Kidney (tissue), 22 donors: ENCODE measurements at places on chromosomes 6 and 20. TPM values are rescaled to one million over a fixed set of nuclear protein-coding genes. Genes with fewer than 3 reads are reported as not detected.
A peak's percentile ranks its signal among the peaks of the same experiment; 100 is the strongest.

DNA sequence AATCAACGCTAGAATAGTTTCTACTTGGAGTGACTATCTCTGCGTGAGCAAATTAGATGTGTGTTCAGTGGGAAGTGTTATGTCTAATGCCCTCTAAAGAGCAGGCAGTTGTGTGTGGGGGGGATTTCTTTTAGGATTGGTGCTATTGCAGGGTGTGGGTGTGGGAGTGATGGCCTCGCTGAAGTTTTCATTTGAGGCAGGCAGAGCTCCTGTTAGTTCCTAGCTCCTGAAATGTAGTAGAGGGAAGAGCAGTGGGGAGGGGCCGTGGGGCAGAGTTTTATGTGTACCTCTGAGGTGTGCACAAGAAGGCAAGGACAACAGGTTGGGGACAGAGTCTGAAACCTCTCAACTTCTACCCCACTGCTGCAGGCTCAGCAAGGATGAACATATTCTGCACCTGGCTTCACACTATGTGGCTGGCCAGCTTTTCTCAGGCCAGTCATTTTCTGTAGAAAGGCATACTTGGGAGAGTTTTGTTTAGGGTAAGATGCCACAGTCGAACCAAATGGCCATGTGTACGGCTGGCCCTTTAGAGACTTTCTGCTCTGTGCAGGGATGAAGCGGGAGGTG is 229.2 kb upstream of the SUPT3H start:
- DNase-seq: no peak

DNA sequence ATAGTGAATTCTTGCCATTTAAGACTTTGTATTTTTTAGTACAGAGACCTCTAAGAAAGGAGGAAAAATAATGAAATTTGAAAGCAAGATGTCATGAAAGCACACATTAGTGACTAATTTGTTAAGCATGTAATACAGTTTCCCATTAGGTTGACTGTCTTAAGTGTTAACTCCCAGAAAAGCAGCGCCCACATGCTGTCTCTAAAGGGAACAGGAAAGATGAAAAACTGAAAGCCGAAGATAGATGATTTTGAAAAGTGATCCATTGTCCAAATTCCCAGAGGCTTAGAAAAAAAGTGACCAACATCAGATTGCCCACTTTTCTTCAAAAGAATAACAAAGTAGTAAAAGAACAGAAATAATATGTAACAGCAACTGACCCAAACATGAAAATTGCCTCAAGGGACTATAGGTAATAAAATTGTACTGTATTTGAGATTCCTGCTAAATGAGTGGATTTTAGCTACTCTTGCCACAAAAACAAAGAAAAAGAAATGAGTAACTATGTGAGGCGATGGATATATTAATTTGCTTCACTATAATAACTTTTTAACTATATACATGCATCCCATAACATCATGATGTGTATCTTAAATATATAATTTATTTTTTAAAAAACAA is 83.2 kb upstream of the OGFRL1 start:
- no peak for DNase-seq

DNA sequence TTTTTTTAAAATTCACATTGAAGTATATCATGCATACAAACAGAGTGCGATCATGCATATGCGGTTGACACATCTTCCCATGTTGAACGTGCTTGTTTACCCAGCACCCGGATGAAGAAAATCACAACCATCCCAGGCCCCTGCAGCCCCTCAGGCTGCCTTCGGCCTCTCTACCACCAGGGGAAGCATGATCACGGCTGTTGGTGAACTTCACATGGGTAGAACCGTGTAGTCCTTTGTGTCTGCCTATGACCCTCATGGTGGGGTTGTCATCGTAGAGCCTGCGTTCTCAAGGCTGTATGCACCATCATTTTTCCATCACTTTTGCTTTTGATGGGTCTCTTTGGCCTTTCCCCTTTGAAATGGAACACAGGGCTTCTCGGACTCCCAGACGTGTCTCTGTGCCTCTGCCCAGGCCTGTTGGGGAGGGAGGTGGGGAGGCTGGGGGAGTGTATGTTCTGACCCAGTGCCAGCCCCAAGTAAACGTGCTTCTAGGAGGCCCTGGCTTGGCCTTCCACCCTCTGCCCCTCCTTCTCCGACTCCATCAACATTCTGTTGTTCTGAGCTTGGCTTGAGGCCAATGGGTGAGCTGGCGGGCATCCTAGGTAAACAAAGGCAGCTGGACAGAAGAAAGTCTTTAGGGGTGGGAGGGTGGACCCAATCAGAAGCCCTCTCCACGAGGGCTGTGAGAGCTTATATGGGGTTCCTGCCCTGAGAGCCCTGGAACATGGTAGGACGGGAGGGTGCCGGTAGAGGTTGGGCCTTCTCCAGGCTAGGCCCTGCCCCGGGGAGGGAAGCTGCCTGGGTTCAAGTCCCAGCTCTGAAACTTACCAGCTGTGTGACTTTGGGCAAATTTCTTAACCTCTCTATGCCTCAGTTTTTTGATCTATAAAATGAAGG is 39.7 kb downstream of the TGM2 start:
- DNase-seq: peak; percentile 96

DNA sequence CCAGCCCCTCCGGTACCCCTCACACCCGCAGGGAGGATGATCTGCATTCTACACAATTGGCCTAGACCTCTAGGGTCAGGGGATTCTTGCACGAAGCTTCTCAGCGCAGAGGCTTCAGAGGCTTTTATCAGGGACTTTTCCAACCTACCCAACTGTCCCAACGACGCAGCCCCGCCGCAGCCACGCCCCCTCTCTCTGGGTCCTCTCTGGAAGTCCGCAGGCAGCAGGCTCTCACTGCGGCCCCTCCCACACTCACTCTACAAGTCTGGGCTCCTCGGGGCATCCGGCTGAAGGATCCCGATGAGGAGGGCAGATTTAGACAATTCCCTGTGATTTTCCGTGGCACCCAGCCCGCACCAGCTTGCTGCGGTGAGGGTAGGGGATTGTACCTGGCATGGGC is 227.7 kb upstream of the RNF24 start:
- peak; percentile 33 for DNase-seq

Gene BIRC7
- total RNA-seq: 4.0 TPM
